Hippocampal formation (tissue), 2 donors: ENCODE measurements at places on chromosomes 7 and 10.

GRCh38 chr7:91692800-91693199 lies 187.7 kb downstream of the MTERF1 start:
- no peak for DNase-seq

- DNase-seq, result no peak
Measured at GRCh38 chr7:156230576-156230975, 410.0 kb upstream of the RNF32 start.

DNA sequence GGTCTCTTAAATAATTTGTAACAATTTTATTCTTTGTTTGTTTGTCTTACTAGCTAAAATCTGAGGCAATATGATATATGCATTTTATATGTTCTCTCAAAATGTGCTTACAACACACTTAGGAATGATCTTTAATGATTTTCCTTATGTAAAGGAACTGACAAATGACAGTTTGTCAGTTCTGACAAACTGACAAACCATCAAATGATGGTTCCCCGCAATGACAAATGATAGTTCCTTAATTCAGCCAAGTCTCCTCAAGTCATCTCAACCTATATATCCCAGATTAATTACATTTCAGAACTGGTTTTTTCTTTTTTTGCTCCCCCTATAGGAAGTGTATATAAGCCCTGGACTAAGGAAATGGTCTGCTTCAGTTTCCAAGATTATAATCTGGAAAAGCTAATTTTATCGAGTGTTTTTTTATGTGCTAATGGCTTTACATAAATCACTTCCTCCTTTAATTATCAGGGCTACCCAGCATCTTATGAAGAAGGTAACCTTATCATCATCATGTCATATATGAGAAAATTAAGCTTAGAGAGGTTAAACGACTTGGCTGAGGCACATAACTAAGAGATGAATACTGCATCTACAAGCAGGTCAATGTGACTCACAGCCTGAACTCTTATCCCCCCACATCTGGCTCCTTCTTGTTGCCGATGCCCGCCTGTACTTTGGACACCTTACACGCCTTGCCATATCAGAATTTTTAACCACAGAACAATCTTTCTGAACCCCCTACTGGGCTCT lies 75.1 kb downstream of the RELN start:
- DNase-seq, result no peak

GRCh38 chr7:100400656-100401055 lies 27.4 kb downstream of the PILRA start:
- no peak for DNase-seq

DNA sequence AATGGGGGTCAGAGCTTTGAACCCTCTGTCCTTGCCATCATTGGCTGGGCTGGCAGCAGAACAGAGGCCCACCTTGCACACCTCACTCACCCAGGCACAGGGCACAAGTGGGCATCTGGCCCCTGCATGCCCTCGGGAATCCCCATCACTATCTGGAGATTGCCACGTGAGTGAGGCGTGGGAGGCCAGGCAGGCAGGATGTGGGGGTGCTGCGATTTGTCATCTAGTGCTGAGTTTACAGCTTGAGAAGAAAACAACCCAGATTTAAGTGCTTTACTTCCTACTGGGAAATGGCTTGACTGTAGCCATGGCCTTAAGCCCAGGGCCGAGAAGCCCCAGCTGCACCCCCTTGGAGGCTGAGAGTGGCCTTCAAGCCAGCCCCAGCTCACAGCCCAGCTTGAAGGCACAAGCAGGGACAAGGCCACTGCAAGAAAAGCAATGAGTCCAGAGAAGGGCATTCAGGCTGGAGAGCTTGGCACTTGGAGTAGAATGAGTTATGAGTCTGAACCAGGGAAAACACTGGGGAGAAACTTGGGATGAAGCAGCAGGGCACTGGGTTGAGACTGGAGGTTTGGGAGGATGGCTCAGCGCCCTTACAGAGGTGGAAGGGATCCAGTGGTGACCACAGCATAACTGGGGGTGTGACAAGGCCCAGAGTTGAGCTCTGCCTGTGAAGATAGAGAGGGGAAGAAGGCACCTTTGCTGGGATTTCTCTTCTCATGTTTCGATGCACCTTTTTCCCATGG lies 123.0 kb downstream of the CXCL12 start:
- no peak for DNase-seq

GRCh38 chr10:93065675-93066543 lies 5.3 kb downstream of the CYP26C1 start:
- no peak for DNase-seq

DNA sequence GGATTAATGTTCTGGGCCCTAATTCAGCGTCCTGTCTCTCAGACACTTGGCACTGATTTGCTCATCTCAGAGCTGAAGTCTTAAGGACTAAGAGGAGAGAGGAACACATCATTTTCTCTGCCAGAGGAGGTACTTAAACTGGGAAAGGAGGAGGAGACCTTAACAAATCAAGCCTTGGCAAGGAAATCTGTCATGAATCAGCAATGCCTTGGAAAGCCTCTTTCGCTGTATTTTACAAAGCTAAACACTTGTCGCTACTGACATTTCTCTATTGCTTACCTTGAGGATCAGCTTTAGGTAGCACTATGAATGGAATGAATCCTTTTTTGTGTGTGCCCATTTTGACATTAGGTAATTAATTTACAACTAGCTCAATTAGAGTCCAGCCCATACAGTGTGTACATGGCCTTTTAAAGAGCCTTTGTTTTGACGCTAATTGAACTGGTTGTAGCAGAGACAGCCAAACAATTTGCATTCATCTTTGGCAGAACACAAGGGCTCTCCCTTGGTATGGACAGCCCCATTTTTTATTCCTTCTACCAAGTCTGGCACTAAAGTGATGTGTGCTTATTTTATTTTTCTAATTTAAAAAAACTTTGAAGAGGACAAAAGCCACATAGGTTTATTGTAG lies 37.4 kb downstream of the AUTS2 start:
- no peak for DNase-seq

GRCh38 chr7:148882192-148882591 lies 1.9 kb downstream of the EZH2 start:
- no peak for DNase-seq

GRCh38 chr10:118911363-118911762 lies 118.2 kb upstream of the NANOS1 start:
- no peak for DNase-seq

- no peak for DNase-seq
Measured at GRCh38 chr10:103612462-103613365, 119.2 kb downstream of the NEURL1 start.

GRCh38 chr10:129675027-129675769 lies 208.2 kb downstream of the MGMT start:
- DNase-seq, result no peak

DNA sequence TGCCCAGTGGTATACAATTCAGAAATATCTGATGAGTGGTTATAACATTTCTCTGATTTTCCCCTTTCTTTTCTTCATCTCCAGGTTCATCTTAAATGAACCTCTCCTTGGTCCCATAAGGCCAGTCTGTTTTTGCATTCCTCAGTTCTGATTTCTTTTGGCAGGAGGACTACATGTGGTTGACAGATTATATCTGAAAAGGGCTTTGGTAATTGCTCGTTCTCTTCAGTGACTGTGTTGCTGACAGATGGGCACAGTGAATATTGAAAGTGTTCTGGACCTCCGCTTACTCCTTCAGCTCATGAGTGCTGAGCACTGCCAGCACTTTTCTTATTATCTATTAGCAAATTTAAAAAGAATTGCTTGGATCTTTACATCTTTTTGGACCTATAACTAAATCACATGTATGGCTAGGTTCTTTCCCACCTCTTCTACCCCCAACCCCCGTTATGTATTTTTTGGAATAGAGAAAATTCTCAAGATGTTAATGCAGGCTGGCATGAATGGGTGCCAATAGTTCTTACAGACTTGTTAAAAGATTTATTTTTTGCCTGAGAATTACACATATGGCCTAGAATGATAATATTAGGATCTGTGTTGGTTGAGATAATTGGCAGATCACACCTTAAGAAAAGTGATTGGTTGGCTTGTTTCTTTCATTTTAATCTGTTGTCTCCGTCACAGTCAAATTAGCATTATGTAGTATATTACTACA lies 323.0 kb downstream of the EXOC4 start:
- DNase-seq, result no peak

DNA sequence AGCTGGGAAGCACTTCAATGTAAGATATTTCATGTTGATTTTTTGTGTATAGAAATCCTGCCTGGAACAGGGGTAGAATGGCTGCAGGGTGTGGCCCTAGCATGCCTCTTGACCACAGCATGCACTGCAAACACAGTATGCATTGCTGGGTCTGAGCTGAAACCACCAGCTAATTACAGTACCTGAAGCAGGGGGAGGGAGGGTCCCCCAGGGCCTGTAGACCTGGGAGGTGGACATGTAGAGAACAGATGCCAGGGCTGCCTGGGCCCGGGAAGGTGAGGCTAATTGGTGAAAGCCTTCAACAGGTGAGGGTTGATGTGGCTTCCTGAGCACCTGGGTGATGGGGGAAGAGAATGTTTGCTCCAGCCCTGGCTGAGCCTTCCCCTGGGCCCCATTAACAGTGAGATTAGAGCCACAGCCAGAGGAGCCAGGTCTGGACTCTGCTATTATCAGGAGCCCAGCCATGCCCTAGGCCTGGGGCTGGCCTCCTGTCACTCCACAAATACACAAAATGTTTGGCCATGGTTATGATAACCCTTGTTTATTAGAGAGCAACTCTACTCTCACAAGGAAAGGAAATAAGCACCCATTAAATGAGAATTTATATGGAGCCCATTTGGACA lies 83.3 kb downstream of the PLXNA4 start:
- no peak for DNase-seq

DNA sequence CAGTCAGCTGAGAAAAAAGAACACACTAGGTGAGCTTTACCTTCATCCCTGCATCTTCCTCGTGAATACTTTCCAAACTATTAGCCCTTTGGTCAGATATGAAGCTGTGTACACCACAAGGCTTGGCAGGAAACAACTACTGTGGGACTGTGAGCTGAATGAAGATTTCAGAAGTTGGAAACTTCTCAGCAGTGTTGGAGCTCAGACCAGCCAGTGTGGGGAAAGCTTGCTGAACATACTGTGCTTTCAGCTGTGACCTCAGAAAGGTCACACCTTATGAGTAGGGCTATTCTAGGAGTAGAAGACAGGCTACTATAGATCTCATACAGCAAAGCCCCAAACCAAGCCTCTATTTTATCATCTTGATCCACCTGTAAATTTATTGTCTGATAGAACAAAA lies 123.6 kb downstream of the EXOC4 start:
- DNase-seq, result no peak

- DNase-seq, result no peak
Measured at GRCh38 chr7:129896568-129897382, 56.0 kb downstream of the UBE2H start.
